ENCODE measurements at places on chromosomes 7 and 10.

DNA sequence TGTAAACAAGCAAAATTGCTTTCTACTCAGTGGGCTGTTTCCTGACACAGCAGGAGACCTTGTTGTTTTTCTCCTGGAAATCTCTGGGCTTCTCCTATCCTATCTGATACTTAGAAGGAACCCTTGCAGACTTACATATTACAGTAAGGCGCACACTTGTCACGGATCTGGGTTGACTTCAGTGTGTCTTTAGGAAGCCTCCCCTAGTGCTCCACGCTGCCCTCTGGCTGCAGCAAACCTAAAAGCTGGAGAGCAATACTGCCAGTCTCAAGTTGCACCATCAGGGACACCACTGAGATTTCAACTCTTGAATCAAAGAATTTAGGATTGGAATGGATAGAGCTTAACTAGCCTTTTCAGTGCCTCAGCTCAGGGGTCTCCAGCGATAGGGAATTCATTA, 495.3 kb downstream of the LRMDA start:
- no peak for DNase-seq

- DNase-seq = no peak
Measured at GRCh38 chr10:99854860-99855259, 72.4 kb downstream of the ABCC2 start.

- DNase-seq = no peak
Measured at GRCh38 chr7:98771941-98772603, 97.7 kb downstream of the TMEM130 start.

DNA sequence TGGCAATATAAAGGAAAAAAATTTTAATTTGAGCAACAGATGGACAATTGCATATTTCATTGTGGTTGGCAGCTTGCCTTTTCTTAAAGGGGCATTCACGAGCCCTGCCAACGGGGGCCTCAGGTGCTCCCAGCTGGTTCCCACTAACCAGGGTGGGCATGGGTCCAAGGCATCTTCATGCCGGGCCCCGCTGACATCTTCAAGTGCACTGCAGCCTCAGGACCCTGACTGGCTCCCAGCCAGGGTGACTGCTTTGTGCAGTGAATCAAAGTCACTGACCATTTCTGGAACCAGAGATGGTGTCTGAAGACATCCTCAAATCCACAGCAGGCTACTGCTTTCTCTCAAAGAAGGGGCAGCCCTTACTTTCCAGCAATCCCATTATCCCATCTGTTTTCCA, 275.2 kb upstream of the MGMT start:
- no peak for DNase-seq

DNA sequence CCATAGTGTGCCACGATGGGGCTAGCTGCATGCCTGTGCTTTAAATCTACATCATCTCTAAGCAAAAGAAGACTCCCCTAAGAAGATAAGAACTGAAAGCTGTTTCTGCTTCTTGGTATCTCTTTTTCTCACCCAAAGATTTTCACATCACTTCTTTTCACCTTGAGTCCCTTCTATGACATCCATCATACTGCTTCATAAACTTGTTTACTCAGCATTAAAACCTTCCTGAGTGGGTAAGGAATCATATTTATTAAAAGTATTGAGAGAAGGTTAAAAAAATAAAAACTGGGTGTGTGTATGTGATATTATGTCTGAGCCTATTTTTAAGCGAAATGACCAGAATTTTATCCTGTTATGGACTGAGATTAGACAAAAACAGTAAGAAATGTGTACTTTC, 150.3 kb downstream of the HPSE2 start:
- no peak for DNase-seq

- DNase-seq = no peak
Measured at GRCh38 chr7:97460433-97460832, 271.5 kb upstream of the TAC1 start.

- DNase-seq = no peak
Measured at GRCh38 chr7:22351878-22352277, 5.1 kb downstream of the RAPGEF5 start.

DNA sequence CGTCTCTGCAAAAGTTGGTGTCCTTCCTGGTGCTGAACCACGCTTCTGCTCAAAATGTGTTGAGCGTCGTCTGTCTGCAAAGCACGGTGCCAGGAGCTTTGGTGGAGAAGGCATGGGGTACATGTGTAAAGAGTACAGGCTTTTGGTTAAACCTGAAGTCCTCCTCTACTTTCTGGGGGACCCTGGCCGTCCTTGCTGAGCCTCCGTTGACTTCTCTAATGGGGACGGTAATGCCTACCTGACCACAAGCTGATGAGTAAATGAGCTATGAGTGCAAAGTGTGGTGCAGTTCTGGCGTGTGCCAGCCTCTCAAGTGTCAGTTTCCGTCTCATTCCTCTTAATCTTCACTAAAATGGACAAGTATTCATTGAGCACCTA, 527 bp upstream of the HERPUD2 start:
- no peak for DNase-seq

- DNase-seq = no peak
Measured at GRCh38 chr10:97058521-97058920, 127.2 kb downstream of the SLIT1 start.

- no peak for DNase-seq
Measured at GRCh38 chr10:114753126-114753525, 68.5 kb upstream of the FHIP2A start.

DNA sequence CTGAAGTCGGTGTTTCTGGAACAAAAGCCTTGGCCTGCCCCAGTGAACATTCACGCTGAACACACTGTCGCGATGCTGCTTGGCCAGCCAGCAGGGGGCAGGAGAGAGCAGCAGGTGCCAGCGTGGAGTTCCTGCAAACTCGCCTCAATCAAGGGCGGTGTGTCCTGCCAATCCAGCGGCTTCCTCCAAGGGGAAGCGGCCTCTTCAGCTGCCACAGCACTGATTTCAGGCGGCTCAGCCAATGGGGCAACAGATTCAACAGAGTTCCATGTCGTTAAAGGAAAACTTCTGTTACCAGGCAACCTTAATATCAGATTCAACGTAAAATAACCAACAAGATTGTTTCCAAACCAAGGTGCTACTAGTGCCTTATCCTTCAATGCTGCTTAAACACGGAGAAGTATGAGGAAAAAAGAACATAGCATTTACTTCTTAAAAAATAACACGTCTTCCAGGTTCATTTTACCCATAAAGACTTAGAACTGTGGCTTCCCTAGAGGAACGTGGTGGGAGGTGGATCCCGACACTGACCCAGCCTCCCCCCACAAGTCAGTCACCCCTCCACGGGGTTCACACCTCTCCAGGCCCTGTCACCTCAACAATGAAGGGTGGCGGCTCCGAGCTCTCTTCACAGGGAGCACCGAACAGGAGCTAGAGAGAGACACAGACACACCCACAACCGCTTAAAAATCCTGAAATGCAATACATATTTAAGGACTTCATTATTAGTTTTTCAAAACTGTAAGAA, 178.2 kb downstream of the DIP2C start:
- DNase-seq = peak; percentile 69

GRCh38 chr7:29413626-29414136, 150.0 kb upstream of the PRR15 start:
- no peak for DNase-seq

DNA sequence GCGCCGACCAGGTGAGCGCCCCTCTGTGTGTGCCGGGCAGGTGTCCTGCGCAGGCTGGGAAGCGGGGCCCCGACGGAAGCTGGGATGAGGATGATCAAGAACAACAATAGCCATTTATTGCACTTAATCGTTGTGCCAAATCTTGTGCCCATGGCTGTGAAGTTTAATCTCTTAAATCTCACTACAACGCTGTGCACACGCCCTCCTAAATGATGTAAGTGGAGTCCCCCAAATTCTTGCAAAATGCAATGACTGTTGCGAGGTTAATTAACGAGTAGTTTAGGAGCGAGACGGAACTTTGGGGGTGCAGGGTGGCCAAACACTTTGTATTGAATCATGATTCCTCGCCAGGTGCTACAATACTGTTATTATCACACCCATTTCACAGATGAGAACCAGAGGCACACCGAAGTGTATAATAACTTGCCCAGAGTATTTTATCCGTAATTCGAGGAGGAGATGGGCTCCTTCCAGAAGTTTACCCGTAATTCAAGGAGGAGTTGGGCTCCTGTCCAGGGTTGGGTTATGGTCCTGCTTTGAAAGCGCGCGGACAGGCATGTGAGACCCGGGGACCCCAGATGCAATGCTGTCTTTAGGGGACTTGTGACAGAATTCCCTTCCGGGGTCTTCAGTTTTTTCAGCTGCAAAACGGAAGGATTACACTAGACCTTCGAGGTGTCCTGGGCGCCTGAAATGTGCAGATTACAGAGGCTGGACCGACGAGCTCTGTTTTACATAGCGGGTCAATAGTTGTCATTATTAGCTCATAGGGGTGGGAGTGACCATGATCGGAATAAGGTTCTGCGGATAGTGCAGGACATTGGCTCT, 1.0 kb downstream of the FFAR4 start:
- no peak for DNase-seq

DNA sequence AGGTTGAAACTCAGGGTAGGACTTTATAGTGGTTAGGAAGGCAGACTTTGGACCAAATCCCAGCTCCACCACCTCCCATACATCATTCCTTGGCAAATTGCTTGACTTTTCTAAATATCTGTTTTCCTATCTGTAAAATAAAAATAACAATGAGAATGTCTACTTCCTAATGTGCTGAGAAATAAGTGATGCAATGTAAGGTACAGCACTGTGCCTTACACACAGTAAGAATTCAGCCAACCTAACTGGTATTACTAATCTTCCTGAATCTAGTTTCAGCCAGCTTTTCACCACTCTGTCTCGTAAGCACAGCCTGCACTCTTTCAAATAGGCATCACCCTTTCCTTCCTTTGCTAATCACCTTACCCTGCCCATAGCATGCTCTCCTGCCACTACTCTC, 9.7 kb downstream of the PRLHR start:
- DNase-seq = no peak

DNA sequence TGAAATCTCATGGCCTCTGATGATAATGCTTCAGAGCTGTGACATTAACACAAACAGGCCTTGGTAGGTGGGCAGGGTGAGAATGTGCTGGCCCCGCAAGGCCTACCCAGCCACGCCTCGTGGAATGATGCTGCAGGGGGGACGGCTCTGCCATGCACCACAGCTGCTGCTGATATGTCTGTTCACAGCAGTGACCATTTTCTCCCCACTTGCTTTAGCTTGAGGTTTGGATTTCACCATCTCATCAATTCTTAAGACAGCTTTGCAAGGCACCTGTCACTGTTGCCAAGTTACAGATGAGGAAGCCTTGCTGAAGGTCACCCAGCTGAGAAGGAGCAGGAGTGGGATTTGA, 128.3 kb downstream of the PTPN20 start:
- no peak for DNase-seq

DNA sequence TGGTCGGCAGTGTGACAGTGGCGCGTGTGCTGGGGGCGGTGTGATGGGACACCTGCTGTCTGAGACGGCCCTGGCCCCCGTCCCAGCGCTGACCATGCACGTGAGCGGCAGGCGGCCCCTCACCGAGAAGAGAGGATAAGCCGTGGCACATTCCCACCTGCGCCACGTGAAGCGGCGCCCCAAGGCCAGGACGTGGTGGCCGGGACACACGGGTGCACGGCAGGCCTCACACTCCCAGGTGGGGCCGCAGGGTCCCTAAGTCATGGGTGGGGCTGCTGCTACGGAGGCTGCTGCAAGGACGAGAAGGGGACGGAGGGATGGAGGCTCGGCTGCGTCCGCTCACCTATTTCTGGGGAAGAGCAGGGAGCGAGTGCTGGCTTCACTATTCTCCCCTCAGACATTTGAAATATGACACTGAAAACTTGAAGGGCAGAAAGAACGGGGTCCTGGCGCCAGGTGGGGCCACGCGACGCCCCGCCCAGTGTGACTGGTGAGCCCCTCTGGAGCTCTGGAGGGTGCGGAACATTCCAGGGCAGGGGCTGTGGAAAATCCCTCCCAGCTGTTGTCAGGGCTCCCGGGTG, 7.5 kb downstream of the CYP2W1 start:
- no peak for DNase-seq

DNA sequence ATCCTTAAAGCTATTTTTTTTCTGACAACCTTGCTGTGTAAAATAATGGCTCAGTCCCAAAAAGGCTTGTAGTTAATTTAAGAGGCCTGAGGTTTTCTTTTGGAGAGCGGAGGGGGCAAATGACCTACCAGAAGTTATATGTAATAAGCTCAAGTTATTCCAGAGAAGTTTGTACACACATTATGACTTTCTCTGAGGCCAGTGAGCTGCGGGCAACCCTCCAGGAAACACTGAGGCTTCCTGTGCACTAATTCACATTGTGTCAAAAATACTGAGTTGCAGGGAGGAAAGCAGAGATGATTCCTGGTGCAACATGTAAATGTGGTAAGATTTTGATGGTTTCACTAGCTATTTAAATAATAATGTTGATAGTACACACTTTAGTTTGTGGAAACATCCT, 188.6 kb downstream of the DIP2C start:
- DNase-seq = no peak

DNA sequence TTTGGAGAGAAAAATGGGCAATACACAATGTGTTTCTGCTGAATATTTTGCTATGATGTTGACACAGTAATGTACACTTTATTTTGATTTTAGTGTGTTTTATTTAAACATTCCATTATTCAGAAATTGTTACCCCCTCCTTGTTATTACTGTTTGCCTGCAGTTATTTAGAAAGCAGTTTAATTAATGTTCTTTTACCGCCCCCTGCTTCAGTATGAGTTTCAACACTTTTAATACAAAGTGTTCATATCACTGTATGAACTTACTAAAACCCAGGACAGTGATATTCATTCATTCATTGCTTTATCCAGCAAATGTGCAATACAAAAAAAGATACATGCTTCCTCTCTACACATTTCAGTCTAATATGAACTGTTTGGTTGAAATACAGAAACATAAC, 159.3 kb downstream of the AUTS2 start:
- DNase-seq = no peak

DNA sequence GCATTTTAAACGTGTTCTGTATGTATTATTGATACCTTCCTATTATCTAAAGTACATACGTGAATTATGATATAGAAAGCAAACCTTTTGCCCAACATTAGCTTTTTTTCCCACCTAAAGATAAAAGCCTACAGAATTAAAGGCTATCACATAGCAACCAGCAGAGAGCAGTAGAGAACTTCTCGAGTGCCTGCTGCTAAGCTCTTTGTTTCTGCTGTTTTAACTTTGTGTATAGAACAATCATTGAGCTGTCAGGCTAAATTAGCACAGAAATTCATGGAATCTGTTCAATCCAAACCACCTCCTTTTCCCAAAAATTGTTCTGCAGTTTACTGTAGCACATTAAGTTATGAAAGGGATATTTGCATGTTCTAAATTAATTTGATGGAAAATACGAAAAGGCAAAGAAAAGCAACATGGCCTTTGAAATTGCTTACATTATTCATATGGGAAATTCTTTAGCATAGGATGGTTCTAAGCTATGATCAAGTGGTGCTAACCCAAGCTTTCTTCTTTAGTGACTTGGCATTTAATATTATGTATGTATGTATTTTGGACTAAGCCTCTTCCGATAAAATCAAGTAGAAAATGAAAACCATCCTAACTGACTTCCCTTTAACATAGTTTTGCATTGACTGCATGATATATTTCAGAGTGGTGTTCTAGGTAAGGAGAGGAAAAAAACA, 1288.5 kb downstream of the GATA3 start:
- no peak for DNase-seq

- DNase-seq = no peak
Measured at GRCh38 chr10:126186766-126187165, 201.5 kb downstream of the ADAM12 start.
